ENCODE measurements at places on chromosomes 16 and 17.

- no peak for DNase-seq
Observed at GRCh38 chr17:37492167-37492566, 2.5 kb downstream of the DUSP14 start.

DNA sequence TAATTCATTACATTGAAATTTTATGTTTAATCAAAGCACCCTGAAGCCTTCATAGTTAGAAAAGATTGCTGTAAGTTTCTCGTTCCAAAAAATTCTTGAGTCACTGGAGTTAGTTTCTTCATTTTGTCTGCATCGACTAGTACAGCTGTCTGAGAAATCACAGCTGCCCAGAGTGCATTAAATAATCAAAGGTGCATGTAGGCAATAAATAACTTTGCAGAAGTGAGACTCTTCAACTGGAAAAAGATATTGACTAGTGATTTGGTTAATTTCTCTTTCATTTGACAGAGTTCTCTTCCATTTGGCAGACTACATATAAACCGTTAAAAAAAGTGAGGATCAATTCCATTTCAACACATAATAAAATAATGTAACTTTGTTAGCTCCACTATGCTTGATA lies 234.0 kb downstream of the CNTNAP4 start:
- no peak for DNase-seq

- no peak for DNase-seq
Observed at GRCh38 chr16:55326261-55327092, 2.5 kb downstream of the IRX6 start.

DNA sequence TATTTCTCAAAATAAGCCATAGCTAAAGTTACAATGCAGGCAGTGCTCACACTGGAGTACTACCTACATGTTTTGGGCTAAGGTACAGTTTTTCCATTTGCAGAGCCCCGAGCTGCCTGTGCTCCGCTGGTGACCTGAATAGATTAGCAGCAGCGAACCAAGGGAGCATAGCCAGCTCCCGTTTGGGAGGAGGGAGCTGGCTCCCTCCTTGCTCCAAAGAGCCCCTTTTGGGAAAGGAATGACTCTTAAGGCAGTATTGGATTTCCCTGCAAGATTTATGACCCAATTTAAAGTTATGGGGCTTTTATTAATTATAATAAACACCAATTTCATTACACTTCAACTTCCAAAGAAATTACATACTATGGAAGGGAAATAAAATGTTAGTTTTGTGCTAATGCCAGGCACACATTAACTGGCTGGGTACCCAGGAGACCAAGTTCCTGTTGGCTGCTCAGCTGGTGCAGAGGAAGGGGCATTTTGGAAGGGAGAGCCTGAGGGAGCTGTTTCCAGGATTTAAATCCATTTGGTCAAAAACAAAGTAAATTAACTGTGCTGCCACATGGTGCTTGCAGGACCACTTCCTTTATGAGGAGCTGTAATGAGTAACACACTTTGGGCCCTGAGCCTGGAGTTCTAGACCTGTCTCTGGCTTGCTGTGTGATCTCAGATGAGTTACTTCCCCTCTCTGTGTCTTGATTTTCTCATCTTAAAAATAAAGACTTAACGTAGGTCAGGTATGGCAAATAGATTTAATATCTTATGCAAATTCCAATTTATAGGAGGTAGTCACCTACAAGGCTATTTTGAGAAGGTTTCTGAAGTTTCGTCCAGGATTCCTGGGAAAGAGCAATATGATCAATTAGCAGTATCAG lies 362.1 kb upstream of the CCL2 start:
- no peak for DNase-seq

DNA sequence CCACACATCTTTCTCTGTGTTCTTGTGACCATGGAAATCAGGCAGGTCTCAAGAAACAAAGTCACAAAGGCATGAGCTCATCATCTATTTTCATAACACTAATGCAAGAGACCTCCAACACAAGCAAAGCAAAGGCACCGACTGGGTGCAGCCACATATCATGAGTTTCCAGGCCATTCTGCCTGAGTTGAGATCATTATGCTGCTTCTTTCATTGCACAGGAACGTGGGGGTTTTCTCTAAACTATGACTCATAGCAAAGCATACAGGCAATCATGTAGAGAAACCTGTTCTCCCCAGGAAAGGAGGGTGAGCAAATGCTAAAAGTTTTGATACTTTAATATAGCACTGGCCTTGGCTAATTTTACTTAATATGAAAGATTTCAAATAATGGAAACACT lies 60.7 kb downstream of the GRIN2A start:
- no peak for DNase-seq

DNA sequence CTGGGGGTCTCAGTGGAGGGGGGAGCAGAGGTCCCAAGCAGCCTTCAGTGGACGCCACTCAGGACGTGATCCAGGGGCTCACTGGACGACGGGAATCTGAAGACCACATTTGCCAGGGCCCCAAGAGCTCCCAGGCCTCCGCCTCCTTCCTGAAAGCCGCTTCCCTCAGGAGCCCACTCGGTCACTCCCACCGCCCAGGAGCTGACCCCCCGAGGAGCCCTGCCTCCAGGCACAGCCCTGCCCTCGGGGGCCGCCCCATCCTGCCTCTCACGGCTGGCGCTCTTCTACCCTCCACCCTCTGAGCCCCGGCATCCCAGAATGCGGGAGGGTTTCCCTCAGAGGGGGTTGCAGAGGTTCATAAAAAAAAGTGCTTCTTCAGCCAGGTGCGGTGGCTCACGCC lies 24.2 kb downstream of the TIMM22 start:
- DNase-seq = no peak

Measured in activated T-helper 9 cell treated with anti-CD3 and anti-CD28 coated beads, Interleukin-2, amount 50 U/mL, for 16 hours (primary cell).